ENCODE measurements at places on chromosomes 1 and 21.

DNA sequence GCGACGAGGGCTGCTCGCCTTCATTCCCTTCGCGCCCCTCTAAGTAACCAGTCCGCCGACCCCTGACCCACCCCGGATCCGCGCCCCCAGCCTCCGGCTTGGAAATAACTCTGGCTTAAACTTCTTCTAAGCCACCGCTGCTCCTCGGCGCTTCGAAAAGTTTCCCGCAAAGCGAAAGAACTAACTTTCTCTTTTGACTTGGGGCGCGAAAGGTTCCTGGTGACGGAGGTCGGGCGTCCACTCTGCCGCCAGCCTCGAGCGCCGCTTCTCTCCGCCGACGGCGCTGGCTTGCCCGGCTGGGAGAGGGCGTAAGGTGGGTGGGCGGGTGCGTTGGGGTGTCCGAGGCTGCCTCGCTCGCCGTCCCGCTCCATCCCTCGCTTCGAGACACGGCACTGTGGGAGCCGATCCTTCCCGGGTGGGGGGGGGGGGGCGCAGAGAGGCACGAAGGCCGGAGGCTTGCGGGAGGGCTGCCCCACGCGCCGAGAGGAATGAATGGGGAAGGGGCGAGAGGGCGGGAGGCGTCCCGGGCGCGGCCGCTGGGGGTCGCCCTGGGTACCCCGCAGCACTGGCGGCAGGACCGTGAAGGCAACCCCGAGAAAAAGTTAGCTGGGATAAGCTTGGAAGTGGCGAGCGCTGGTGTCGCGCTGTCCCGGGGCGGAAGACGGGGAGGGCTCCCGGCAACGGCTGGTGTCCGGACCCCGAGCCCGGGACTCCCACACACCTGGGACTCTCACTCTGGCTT is 569 bp downstream of the ATF3 start:
- no peak for DNase-seq

GRCh38 chr1:228216371-228217320 is 8.8 kb downstream of the OBSCN start:
- DNase-seq, result no peak

- no peak for DNase-seq
Measured at GRCh38 chr1:81259625-81260411, 540.9 kb upstream of the ADGRL2 start.

- DNase-seq, result no peak
Measured at GRCh38 chr1:201280884-201281283, 2.4 kb upstream of the PKP1 start.

DNA sequence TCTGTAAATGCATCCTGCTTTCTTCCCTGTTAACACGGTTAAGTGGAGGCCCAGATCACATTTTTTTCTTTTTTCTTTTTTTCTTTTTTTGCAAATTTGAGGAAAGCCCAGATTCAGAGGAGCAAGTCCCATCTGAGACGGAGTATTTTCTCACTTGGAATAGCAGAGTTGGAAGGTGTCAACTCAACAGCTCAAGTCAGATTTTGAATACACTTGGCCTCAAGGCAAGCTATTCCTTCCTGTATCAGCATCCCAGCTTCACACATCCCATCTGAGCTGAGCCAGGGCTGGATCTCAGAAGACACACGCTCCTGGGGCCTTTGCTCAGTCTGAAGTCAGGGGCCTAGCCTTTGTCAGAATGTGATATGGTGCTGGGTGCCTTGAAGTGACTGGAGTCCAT is 11.5 kb upstream of the TNR start:
- no peak for DNase-seq

- DNase-seq, result no peak
Measured at GRCh38 chr1:197441999-197442414, 174.0 kb downstream of the CRB1 start.

DNA sequence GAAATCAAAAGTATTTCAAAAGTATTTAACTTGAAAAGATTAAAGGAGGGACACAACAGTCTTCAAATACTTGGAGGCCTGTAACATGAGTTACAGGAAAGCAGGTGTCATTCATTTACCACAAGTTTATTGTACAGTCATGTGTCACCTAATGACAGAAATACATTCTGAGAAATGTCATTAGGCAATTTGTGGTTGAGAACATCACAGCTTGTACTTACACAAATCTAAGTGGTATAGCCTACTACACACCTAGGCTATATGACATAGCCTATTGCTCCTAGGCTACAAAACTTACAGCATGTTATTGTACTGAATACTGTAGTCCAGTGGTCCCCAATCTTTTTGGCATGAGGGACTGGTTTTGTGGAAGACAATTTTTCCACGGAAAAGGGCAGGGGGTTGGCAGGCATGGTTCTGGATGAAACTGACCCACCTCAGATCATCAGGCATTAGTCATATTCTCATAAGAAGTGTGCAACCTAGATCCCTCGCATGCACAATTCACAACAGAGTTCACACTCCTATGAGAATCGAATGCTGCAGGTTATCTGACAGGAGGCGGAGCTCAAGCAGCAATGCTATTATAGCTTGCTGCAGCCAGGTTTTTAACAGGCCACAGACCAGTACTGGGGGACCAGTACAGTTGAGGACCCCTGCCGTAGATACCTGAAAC is 25.0 kb upstream of the PHTF1 start:
- DNase-seq, result no peak

DNA sequence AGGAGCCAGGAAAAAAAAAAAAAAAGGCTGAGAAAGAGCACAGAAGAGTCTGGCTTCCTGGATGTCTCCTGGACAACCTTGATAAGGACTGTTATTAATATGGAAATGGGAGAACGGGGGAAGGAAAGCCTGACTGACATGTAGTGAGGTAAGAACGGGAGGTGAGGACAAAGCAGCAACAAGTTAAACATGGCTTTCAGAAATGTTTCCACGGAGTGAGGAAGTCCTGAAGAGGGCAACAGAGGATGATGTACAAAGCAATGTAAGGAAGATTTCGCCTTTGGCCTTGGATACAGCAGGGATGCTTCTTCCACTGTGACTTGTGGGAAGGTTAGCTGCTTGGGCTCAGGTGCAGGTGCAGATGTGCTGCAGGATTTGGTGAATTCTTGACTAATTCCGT is 11.9 kb upstream of the NIBAN1 start:
- DNase-seq, result no peak

DNA sequence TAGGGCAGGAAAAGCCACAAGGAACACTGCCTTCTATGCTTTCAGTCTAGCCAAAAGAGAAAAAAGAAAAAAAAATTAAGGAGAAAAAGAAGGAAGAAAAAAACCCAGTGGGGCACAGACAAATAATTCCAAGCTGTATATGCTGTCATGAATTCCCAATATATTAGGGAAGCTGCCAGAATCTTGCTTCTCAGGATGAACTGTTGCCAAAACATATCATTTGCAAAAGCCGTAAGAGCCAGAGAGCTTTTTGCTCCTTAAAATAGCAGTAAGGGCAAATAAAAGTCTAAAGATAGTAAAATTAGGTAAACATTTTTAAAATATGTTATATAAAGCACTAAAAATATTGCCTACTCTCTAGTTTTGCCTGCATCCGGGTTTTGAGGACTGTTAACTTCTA is 52.1 kb downstream of the PGM1 start:
- no peak for DNase-seq

DNA sequence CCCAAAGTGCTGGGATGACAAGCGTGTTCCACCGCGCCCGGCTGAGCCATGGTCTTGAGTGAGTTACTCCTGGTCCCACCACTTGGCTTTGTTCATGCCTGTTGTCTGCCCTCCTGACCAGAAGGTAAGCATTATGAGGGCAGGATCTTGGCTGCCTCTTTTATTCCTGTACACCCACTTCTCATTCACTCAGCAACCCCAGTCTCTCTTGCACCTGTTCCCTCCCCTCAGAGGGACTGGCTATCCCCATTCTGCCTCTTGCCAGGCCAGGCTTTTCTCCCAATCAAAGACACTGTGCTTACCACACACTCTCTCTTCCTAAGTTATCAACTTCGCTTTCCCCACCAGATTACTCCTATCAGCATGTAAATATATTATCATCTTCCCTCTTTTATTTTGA is 26.4 kb downstream of the SPATA21 start:
- no peak for DNase-seq

GRCh38 chr21:34885626-34886239 is 163.4 kb downstream of the RUNX1 start:
- no peak for DNase-seq

- no peak for DNase-seq
Measured at GRCh38 chr1:93805027-93805610, 73.9 kb downstream of the DNTTIP2 start.

- DNase-seq, result no peak
Measured at GRCh38 chr1:185788386-185788785, 54.2 kb downstream of the HMCN1 start.

DNA sequence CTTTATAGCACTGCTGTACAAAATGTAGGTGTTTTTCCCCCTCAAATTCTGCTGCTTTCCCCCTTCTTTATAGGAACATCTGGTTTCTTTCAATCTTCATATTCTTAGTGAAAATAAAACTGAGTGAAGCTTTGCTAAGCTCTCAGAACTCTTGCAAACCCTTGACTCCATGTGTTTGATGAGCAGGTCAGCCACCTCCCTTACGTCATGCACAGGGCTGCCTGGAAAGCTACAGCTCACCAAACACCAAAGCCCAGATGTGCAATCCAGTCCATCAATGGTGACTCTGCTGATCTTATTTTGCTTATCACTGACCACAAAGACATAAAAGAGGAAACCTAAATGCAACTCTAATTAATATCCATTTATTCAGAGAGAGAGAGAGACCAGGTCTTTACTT is 5.5 kb downstream of the CACNA1E start:
- DNase-seq, result no peak

DNA sequence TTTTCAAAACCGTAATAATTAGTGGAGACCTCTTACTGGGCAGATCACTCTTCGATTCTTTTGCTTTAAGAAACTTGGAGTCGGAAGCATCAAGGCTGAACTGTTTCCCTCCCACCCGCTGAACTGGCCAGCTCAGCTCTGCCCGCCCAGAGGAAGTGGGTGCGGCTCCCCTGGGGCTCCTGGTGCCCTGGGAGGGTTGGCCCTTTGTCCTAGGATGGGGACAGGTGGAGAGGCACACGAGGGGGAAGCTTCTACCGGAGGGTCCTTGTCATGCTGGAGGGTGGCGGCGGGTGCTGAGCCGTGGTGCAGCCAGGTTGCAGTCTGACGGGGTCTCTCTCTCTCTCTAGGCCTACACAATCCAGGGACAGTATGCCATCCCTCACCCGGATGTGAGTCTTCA is 64.3 kb upstream of the COL6A1 start:
- no peak for DNase-seq

- no peak for DNase-seq
Measured at GRCh38 chr1:185559684-185560331, 174.4 kb upstream of the HMCN1 start.

DNA sequence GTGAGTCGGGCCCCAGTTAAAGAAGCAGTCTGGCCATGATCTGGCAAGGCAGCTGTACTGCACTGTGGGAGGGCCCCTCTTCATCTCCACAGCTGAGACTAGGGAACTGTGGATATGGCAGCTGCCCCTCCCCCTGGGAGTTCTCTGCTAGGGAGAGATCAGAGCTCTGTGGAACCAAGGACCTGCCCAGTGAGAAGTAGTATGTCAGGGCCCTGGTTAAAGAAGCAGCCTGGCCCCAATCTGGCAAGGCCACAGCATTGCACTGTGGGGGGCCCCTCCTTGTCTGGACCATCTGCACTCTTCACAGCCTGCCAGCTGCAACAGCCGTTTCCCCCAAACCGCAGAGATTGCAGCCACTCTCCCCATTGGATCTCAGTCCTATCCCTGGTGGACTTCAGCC is 208.5 kb downstream of the DNAH14 start:
- DNase-seq, result no peak

DNA sequence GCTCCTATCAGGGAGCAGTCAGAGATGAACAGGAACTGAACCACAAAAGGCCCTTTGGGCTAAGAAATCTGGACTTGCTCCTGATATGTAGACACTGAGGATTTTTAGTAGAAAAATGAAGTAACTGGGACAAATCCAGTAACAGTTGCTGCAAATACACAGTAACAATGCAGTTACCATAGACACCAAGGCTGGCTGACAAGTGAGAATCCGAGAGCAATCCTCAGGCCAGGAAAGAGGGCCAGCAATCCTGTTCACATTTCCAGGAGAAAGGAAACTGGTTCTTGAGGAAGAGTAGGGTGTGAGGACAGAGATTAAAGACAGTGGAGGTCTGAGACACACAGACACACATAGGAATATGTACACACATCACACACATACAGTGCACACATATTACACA is 9.3 kb upstream of the LORICRIN start:
- no peak for DNase-seq

DNA sequence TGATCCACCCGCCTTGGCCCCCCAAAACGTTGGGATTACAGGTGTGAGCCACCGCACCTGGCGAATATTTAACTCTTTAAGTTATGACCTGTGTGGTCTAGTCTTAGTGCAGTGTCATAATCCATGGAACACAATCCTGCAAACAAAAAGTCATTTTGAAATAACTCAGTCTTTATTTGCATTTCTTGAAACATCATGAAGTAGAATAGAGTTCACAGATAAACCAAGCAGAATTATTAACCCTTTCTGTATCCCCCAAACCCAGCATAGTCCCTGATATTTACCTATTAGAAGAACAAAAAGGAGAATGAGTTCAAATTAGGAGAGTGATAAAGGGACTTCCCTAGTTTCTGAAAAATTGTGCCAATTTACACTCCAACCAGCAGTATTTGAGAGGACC is 19.9 kb downstream of the ZYG11B start:
- DNase-seq, result no peak

- no peak for DNase-seq
Measured at GRCh38 chr1:235057385-235058306, 71.0 kb downstream of the TOMM20 start.

DNA sequence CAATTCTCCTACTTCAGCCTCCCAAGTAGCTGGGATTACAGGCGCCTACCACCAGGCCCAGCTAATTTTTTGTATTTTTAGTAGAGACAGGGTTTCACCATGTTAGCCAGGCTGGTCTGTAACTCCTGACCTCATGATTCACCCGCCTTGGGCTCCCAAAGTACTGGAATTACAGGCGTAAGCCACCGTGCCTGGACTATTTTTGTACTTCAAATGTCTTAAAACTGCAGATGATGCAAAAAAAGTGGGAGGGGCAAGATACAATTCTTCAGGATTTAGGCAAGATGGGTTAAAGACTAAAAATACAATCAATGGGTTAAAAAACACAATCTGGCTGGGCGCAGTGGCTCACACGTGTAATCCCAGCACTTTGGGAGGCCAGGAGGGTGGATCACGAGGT is 4.7 kb downstream of the SCAF4 start:
- DNase-seq, result no peak

GRCh38 chr1:15825800-15826199 is 18.4 kb upstream of the UQCRHL start:
- no peak for DNase-seq

DNA sequence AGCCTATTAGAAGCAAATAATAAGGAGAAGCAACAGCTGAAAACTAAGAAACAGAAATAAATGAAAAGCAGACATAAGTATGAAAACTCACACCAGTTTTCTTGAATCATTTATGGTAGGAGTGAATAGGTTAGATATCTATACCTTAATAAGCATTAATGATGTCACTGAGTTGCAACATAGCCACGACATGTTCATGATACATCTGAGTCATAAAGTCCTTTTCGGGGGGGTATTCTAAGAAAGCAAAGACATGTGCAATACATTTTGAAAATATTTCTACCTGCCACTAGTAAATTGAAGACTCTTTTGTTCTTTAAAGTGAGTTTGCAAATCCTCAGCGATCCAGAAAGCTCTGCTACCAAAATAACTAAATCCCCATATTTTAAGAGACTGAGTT is 7.2 kb downstream of the CD34 start:
- DNase-seq, result no peak
